ENCODE measurements at places on chromosomes 6 and 20. TPM values are rescaled to one million over a fixed set of nuclear protein-coding genes. Genes with fewer than 3 reads are reported as not detected.

The REM1 gene
- not detected for total RNA-seq

The SLC22A1 gene
- 0.34 TPM for total RNA-seq

The BPI gene
- not detected for total RNA-seq

The SNAP25 gene
- not detected for total RNA-seq

The PHACTR1 gene
- 0.57 TPM for total RNA-seq

The DEFB132 gene
- total RNA-seq, result not detected

The PSMB1 gene
- total RNA-seq, result 203 TPM

The SLC52A3 gene
- total RNA-seq, result 3.5 TPM

The CCN2 gene
- total RNA-seq, result 53.6 TPM

The HLA-DQB2 gene
- total RNA-seq, result not detected

The ZNF391 gene
- total RNA-seq, result 1.0 TPM

The HLA-DPB1 gene
- not detected for total RNA-seq

The TBXT gene
- total RNA-seq, result not detected

The CYP21A2 gene
- total RNA-seq, result 0.28 TPM

The CD24 gene
- total RNA-seq, result 877 TPM

The SGK2 gene
- total RNA-seq, result 0.93 TPM

The RAD21L1 gene
- not detected for total RNA-seq

The CFAP206 gene
- total RNA-seq, result under 0.01 TPM

The PTK7 gene
- total RNA-seq, result 68.4 TPM

The KIZ gene
- total RNA-seq, result 13.2 TPM

The ALDH8A1 gene
- 0.36 TPM for total RNA-seq

The SNRPB gene
- total RNA-seq, result 222 TPM

The SULF2 gene
- total RNA-seq, result 540 TPM

The SLC24A3 gene
- 0.36 TPM for total RNA-seq

The TMC2 gene
- not detected for total RNA-seq

The TCP11 gene
- total RNA-seq, result under 0.01 TPM

The COL10A1 gene
- not detected for total RNA-seq

The SPATS1 gene
- total RNA-seq, result not detected

The ACSS1 gene
- 3.7 TPM for total RNA-seq

The RNF182 gene
- total RNA-seq, result 0.07 TPM

The EHMT2 gene
- total RNA-seq, result 13.7 TPM
